ENCODE measurements at places on chromosomes 6 and 20.

GRCh38 chr20:53547664-53548239, 45.9 kb downstream of the ZNF217 start:
- DNase-seq: no peak

DNA sequence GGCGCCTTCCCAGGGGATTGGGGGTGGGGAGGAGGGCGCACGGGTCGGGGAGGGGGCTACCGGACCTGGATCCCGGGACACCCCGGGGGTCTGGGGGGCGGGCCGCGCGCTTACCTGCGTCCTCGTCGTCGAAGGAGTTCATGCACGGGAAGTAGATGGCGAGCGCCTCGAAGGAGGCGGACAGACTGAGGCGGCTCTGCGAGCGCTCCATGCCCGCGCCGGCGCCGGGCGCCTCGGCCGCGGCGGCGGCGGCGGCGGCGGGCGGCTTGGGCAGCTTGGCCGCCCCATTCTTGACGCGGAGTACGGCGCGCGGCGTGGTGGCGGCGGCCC, 320 bp downstream of the RIMS4 start:
- DNase-seq: no peak

- no peak for DNase-seq
Observed at GRCh38 chr6:56927538-56928453, 27.1 kb upstream of the BEND6 start.

- DNase-seq: no peak
Observed at GRCh38 chr6:47308552-47309290, 984 bp downstream of the TNFRSF21 start.

- DNase-seq: no peak
Observed at GRCh38 chr6:76779068-76779467, 684.2 kb downstream of the HTR1B start.

DNA sequence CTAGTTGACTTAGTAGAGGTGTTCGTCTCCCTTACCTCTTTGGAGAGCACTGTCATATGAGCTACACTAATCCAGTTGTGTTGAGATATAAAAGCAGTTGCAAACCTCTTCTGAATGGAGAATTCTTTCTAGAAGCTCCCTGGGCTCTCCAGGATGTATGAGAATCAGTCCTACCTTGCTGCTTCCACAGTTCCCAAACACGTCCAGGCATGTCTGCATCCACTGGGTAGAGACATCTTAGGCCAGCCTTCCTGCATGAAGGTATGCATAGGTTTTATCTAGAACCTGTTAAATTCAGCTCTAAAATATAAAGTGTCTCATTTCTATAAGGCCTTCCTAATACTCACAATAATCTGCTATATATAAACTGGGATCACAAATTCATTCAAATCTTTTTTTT, 297.7 kb downstream of the CDC5L start:
- no peak for DNase-seq

GRCh38 chr20:38275815-38276550, 15.4 kb upstream of the KIAA1755 start:
- no peak for DNase-seq

- no peak for DNase-seq
Observed at GRCh38 chr6:7151381-7151780, 43.6 kb downstream of the RREB1 start.

DNA sequence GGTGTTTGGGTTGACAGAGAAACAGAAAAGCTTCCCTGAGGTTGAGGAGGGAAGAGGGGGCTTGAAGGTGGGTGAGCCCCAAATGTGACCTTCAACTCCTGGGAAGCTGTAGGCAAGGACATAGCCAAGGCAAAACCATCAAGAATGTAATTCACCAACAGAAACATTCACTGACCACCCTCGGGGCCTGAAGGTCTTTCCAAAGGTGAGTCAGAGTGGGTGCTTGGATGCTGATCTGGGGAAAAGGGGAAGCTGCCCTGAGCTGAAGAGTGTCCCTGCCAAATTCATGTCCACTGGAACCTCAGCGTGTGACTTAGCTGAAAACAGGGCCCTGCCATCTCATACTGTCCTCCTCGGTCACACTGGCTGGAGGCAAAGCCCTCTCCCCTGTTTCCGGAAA, 234.2 kb upstream of the SULF2 start:
- no peak for DNase-seq

- DNase-seq: no peak
Observed at GRCh38 chr20:34461779-34462087, 54.5 kb upstream of the DYNLRB1 start.

DNA sequence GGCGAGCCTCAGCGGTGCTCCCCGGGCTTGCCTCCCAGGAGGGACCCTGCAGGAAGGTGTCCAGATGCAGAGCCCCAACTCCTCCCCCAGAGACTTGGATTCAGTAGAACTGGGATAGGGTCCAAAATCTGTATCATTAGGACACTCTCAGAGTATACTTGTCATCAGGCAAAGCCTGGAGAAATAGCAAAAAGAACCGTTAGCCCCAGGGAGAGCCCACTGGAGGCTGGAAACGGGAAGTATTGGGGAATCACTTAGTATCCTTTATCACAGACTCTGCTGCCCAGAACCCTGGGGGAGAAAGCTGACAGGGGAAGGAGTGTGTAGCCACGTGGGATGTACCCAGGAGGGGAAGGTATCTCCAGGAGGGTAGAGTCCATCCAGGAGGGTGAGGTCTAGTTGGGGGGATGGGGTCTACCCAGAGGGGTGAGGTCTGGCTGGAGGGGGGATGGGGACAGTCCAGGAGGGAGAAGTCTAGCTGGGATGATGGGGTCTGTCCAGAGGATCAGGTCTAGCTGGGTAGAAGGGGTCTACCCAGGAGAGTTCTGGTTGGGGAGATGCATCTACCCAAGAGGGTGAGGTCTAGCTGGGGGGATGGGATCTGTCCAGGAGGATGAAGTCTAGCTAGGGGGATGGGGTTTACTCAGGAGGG, 107.2 kb downstream of the LY86 start:
- DNase-seq: no peak

DNA sequence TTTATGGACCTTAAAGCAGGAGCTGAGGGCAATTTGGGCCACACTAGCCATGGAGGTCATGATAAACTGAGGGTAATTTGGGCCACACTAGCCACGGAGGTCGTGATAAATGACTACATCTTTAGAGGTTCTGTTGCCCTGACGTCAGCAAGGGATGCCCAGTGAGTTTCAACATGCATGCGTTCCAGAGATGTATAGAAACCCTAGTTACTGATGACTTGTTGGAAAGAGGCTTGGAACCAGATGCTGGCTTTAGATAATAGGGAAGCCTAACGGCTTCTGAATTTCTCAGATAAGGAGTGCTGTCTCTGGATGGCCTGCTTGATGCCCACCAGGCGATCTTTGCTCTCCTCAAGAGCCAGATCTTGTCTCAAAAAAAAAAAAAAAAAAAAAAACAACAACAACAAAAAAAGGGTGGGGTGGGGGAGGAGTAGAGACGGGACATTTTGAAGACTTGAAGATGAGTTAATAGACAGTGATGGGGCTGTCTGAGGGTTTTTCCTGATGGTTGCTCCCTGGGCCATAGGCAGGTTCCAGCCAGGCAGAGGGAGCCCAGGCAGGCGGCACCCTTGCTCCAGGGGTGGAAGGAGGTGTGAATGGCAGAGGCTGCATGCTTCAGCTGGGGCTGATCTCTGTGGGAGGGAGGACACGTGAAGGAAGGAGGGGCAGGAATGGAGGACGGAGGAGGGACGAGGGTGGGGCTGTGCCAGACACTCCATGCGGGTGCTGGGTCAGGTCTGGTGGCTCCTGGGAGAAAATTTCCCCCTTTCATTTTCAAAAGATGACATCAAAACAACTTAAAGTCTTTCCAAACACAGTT, 27.0 kb upstream of the FRMD1 start:
- no peak for DNase-seq

DNA sequence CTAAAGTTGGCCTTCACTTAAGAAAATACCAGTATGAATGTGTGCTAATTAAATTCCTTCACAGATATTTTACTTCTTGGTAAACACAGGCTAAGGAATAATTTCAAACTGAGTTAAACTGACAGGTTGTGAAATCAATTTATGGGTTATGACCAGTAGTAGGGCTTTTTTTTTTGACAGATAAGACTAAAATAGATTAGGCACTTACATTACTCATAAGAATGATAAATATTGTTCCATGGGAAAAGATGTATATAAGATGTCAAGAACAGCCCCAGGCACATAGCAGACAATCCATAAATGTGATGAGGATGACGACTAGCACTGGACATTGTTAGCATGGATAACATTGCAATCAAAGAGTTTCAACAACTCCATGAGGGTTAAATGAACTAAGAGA, 22.9 kb downstream of the NT5E start:
- DNase-seq: no peak

DNA sequence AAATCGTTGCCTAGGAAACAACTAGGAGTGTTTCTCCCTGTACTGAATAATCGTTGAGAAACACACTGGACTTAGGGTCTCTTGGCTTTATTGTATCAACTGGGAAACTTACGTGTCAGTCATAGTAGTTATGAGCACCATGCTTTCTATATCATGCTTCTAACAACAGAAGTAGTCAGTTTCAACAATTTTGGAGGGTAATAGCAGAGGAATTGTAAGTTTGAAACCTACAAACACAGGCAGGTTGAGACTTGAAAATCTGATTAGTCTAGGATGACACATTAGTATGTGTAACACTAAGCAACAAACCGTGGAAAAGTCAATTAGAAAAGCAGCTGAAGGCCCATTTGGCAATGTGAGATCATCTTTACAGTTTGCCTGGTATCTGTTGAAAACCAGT, 43.9 kb upstream of the FABP7 start:
- no peak for DNase-seq

- no peak for DNase-seq
Observed at GRCh38 chr6:168170841-168171601, 92.0 kb upstream of the FRMD1 start.

GRCh38 chr20:38726804-38727606, 2.7 kb downstream of the SLC32A1 start:
- DNase-seq: no peak

DNA sequence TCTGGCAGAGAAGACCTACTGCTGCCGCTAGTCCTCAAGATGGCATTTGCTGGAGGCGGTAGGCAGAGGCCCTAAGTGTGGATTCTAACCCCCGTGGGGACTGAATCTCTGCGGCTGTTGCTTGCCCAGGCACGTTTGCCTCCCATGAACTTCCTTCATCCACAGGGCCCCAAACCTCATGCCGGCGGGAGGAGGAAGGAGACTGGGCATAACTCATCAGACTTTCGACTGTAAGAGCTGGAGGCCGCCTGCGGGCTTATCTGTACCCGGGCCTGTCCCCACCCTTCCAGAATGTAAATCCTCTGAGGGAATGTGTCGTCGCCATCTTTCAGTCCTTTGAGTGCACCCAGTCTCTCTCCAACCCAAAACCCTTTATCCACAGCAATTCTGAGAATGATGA, 990 bp downstream of the ZFP57 start:
- no peak for DNase-seq

DNA sequence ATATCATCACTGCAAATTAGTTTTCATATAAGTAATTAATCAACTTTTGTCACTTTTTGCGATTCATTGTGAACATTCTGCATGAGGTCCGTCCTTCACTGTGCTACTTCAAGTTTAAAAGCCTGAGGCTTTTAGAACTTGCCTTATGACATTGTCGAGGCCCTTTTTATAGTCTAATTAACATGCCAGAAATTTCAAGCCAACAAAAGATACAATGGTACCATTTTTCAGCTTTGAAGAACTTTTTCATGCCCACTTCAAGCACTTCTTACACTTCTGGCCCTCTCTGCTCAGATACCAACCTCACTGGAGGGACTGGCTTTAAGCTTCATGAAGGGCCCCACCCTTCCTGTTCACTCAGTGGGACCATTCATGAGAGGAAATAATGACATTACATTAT, 323.1 kb downstream of the TPBG start:
- no peak for DNase-seq

DNA sequence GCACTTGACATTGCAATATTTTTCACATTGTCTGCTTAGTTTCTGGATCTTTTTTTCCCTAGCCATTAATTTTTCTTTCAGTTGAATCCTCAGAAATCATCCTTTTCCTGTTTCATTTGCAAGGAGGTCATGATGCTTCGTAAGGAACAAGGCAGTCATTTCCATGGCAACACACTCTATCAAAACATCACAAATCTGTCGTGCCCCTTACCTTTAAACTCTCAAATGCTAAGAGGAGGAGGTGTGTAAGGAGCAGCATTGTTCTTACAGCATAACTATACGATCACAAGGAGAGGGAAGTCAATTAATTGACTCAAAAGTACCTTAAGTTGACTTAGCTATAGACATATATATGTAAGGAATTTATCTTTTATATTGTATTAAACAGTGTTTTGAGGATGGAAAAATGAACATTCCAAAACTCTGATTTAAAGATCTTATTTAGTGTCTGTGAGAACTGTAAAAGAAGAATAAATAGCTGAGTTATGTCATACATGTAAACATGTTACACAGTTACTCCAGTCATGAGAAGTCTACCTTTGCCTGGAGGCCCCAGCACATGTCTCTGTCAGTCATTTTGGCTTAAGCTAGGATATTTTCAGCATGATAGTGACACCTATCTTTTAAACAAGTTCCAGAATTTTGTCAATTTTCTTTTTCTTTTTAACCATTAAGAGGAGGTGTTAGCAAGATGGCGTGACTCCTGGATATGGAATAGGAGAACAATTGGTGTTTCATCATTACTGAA, 41.6 kb downstream of the CDKAL1 start:
- DNase-seq: no peak

DNA sequence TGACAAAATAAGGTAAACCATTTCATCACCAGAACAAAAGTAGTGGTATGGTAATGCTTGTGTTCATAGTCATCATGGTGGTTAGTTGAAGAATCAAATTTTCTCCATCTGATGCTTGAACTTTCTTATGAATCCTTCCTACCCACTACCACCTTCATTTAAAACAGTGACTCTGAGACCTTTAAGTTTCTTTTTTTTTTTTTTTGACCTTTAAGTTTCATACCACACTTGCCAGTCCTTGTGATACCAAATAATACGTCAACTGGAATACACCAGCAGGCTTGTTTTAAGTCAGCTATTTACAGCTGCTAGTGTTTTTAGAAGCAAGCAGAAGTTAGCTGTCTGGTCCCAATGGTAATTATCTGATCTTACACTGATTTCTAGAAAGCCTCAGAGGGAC, 413.4 kb upstream of the SOX4 start:
- DNase-seq: no peak

- DNase-seq: no peak
Observed at GRCh38 chr6:124963831-124964763, 1.9 kb downstream of the RNF217 start.

- DNase-seq: no peak
Observed at GRCh38 chr6:142404751-142405150, 102.9 kb downstream of the ADGRG6 start.

DNA sequence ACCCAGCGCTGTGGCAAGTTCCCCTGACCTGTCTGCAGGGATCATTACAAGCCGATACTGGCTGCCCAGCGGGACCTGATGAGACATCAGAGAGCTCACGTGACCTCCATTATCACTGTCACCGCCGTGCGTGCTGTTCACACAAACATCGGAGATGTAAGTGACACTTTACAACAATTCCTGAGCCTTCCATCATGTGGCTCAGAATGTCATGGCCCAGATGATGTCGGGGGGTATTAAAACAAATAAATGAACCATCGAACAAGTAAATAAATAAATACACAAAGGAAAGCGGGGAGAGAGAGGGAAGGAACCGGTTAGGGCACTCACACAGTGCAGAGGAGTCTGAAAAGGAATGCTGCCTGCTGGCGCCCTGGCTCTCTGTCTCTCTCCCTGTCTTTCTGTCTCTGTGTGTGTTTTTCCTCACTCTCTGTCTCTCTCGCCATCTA, 195.1 kb downstream of the BMP7 start:
- DNase-seq: no peak

Data from GOT3 (cell line).